GM12878 (cell line): ENCODE measurements at places on chromosomes 5 and 9. TPM values are rescaled to one million over a fixed set of nuclear protein-coding genes. Genes with fewer than 3 reads are reported as not detected.

ARID3C gene
- total RNA-seq, result 0.24 TPM in 1 of 2 replicates, not detected in the other

DNA sequence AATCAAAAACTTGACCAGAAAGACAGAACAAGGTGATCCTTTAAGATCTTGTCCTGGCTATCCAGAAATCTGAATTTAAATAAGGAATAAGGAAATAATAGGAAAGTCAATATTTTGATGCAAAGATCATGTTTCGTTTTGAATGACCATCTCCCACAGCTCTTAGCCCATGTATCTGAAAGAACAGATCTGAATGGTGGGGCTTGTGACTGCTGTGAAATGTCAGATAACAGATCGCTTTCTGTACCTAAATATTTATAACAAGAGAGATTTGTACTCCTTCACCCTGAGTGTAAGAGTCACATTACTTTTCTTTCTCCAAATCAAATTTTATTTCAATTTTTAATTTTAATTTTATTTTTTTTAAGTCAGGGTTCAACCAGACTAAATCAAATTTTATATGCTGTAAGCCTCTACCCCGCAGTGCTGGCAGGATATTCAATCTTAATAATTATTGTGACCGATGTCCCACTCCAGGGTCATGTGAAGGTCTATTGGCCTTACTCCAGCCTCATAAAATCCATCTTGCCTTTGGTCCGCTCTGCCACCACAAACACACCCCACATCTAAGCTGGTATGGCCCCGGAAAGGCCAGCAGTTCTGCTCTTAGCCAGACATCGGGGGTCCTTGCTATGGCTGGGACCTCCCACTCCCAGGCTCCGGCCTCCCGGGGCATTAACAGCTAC lies 7.0 kb upstream of the SLC26A2 start:
- H3K36me3 ChIP-seq, result no peaks in the 10 kb centered on the region
- no peak overlapping the region for H3K4me3 ChIP-seq
- no peaks in the 10 kb centered on the region; the same call in 1 of the 2 replicates for H3K27me3 ChIP-seq
- DNase-seq, result no peak
- no peaks in the 10 kb centered on the region for H3K4me1 ChIP-seq

- no peak overlapping the region for H3K27ac ChIP-seq
- no peaks in the 10 kb centered on the region for H3K27me3 ChIP-seq
- H3K4me1 ChIP-seq, result no peaks in the 10 kb centered on the region
- H3K4me3 ChIP-seq, result no peak overlapping the region
- H3K36me3 ChIP-seq, result no peaks in the 10 kb centered on the region
Observed at GRCh38 chr9:40925149-40925548, 203.3 kb downstream of the FOXD4L6 start.

MYMK gene
- total RNA-seq, result not detected in 2 replicates

DNA sequence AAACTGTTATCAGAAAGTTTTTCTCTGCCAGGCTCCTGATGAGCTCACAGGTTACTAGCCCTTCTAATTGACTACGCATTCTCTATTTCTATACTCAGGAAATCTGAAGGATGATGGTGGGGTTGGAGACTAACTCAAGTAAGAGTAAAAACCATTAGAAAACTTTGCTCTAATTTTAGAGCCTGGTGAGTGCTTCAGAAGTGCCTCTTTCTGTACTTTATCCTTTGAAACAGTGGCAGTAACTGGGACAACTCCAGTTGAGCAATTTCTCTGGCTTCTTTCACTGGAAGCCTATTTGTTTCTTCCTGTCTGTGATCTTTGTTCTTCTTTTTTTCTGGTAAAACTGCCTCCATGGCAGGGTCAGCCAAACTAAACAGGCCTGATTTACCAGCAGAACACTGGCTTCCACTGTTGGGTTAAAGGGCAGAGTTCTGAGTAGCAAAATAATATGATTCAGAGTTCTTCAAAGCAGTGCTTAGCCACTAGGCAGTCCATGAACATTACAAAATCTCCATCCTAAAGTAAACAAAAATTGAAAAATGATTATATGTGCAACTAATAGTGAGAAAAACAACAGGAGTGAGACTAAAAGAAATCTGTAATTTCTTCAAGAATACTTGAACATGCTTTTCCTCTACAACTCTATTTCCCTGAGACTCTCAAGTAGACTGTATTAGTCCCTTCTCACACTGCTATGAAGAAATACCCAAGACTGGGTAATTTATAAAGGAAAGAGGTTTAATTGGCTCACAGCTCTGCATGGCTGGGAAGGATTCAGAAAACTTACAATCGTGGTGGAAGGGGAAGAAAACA lies 79.8 kb downstream of the MROH2B start:
- no peak overlapping the region for H3K27ac ChIP-seq
- no peaks in the 10 kb centered on the region for H3K36me3 ChIP-seq
- DNase-seq, result no peak
- H3K27me3 ChIP-seq, result no peaks in the 10 kb centered on the region
- no peaks in the 10 kb centered on the region for H3K4me1 ChIP-seq

PCDHB5 gene
- not detected in 2 replicates for total RNA-seq

SLC6A19 gene
- total RNA-seq, result 0.03 TPM in 1 of 2 replicates, not detected in the other

GRCh38 chr9:127908660-127908926 lies 8.2 kb downstream of the ST6GALNAC4 start:
- no peaks in the 10 kb centered on the region for H3K27me3 ChIP-seq
- H3K27ac ChIP-seq, result no peak overlapping the region
- H3K4me1 ChIP-seq, result peaks cover 62% of the 10 kb centered on the region
- 0 out of 2 replicates have a peak, but pooled peaks cover 10% of the 10 kb centered on the region for H3K36me3 ChIP-seq
- H3K4me3 ChIP-seq, result no peak overlapping the region

GRCh38 chr5:133831491-133832224 lies 136.8 kb downstream of the C5orf15 start:
- H3K27ac ChIP-seq, result no peak overlapping the region
- peaks cover 6% of the 10 kb centered on the region; the same call in 1 of the 2 replicates for H3K4me1 ChIP-seq
- H3K4me3 ChIP-seq, result no peak overlapping the region; the same call in 1 of the 2 replicates
- H3K36me3 ChIP-seq, result no peaks in the 10 kb centered on the region

GRCh38 chr9:120645760-120646159 lies 65.8 kb upstream of the CDK5RAP2 start:
- H3K4me1 ChIP-seq, result no peaks in the 10 kb centered on the region
- no peak overlapping the region for H3K27ac ChIP-seq
- H3K27me3 ChIP-seq, result no peaks in the 10 kb centered on the region
- no peak overlapping the region for H3K4me3 ChIP-seq
- DNase-seq, result no peak
- H3K36me3 ChIP-seq, result no peaks in the 10 kb centered on the region

GRCh38 chr5:84685121-84685894 lies 300.6 kb upstream of the EDIL3 start:
- H3K27me3 ChIP-seq, result no peaks in the 10 kb centered on the region
- H3K4me1 ChIP-seq, result no peaks in the 10 kb centered on the region
- no peak overlapping the region for H3K27ac ChIP-seq
- H3K36me3 ChIP-seq, result no peaks in the 10 kb centered on the region
- no peak for DNase-seq
